ENCODE measurements at places on chromosomes 11 and 22. TPM values are rescaled to one million over a fixed set of nuclear protein-coding genes. Genes with fewer than 3 reads are reported as not detected.
A peak's percentile ranks its signal among the peaks of the same experiment; 100 is the strongest.

- peak; percentile 79 for DNase-seq
These were observed 7.5 kb downstream of the DIXDC1 start for GRCh38 chr11:111944651-111945051.

- no peak for DNase-seq
These were observed 32.4 kb upstream of the SYT13 start for GRCh38 chr11:45318516-45318915.

DNA sequence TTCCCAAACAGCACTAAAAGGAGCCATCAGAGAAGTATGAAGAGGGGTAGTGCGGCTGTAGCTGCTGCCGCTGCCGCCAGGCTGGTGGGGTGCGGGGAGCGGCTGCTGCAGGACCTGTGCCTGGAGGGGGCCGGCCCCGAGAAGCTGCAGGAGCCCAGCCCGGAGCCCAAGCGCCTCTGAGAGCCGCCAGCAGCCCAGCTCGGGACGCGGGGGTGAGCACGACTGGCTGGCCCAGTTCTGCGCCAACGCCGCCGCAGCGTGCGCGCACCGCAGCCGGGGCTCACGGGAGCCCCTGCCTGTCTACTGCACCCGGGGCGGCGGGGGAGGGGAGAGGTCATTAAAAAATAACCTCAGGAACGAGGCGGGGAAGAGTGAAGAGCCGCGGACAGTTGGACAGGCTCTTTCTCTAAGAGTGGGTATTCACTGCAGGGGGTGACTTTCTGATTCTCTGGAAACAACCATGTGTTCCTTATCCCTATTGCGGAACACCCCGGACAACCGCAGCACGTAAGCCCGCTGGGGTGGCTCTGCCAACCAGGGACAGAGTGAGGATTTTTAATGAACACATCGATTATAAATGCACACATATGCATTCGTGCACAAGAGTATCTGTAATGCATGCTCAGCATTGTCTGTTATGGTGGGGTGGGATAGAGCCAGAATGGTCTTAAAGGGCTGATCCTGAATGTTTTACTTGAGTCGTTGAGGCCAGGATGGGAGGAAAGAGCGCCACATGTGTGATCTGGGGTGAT lies 453 bp downstream of the GAS2 start:
- no peak for DNase-seq

DNA sequence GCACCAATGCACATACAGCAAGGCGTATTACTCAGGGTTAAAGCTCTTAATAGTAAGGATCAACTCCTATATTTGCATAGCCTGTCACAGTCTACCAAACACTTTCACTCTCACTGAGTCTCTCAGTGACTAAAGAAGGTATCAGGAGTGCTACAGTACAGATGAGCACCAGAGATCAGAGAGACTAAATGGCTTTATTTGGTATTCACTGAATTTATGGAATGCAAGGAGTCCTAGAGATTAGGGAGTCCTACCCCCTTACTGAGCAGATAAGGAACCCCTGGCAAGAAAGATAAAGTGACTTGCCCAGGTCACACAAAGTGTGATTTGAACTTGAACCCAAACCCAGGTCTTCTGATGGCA lies 396.4 kb upstream of the CCDC90B start:
- DNase-seq, result no peak

GRCh38 chr11:74004759-74005615 lies 3.9 kb downstream of the UCP3 start:
- no peak for DNase-seq

DNA sequence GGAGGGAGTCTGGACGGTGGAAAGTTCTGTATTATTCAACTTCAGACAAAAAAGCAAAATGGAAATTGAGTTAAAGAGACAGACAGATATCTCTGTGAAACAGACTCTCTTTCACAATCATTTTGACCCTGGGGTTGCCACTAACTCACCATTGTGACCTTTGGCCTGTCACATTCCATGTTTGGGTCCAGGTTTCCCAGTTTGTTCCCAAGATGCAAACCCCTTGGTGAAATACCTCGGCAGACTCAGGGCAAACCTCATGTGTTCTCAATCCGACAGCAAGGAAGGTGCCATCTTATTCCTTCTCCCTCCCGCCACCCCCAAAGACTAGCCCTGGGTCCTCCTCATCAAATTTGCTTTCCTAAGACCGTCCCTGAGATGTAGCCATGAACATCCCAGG lies 41.8 kb downstream of the GALNT18 start:
- no peak for DNase-seq

DNA sequence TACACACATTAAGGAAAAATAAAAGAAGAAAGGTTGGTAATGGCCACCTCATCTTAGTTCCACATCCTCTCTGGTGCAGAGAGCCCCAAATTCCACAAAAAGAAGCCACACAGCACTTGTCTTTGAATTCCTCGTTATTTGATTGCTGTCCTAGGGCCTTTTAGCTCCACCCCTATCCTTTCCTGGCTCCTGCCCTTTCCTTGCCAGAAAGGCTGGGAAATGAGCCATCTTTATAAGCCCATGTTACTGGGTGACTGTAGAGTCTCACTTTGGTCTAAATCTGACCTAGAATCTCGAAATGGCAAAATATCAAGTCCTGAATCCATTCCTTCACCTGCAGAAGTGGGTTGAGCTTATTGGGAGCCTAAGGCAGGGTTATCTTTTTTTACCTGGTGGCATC lies 4.3 kb upstream of the TMEM132A start:
- no peak for DNase-seq

GRCh38 chr22:46368871-46369715 lies 33.6 kb downstream of the TRMU start:
- no peak for DNase-seq

DNA sequence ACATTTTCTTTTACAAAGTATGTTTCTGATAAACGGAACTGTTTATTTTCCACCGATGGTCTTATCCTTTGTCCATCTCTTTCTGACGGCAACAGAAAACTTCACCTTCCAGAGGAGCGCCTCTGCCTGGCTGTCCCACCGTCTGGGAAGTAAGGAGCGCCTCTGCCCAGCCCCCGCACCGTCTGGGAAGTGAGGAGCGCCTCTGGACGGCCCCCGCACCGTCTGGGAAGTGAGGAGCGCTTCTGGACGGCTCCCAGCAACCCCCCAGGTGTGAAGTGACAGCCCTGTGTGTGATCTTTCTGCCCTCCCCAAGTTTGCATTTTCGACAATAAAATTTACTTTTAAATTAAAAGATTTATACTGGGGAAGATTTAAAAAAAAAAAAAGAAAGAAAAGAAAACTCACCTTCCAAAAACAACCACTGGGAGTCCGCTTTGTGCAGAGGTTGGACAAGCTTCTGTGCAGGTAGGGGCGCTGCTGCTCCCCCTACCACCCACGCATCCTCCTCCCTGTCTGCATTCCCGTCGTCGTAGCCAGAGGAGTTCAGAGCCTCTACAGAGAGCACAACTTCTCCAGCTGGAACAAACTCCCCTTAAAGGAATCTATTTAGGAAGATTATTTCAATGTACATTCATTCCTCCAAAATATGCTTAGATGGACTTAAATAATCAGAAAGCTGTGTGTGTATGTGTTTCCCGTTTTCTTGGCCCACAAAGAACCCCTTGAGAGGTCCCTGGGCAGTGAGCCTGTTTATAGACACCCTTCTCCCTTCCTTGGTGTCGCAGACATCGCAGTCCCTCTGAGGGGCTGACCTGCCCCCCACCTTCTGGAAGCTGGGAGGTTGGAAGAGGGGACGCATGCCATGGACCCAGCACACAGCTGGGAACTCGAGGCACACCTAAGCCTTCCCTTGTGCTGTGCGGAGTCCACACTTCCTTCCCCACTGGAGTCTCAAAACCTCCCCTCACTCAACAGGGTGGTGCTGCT lies 849 bp upstream of the APOBEC3B start:
- DNase-seq, result no peak

DNA sequence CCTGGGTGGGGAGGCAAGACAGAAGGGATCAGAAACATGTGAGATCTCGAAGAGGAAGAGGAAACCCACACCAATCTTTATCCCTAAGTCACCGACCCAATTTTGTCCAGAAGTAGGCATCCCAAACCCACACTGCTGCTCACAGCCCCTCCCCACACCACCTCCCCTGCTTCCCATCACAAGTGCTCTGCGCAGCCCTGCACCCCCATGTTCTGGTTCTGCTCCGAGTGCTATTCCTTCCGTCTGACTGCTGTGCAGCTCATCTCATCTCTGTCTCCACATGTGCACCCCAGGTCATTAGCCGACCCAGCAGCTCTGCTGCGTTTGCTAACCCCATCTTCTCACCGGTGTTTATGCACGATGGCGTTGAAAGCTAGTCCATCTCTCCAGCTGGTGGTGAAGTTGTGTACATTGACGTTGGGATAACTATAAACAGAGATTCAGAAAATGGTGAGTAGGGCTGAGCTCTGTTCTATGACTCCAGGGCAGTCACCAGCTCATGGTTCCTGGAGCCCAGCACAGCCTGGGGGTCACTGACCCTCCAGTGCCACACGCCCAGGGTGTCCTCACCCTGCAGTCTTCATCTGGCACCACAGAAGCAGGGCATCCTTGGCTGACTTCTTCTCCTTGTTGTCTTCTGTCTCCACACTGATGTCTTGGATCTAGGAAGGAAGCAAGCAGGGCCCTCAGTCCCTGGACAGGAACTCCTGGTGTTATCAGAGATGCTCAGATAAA lies 15.1 kb downstream of the SPTBN2 start:
- DNase-seq, result no peak

DNA sequence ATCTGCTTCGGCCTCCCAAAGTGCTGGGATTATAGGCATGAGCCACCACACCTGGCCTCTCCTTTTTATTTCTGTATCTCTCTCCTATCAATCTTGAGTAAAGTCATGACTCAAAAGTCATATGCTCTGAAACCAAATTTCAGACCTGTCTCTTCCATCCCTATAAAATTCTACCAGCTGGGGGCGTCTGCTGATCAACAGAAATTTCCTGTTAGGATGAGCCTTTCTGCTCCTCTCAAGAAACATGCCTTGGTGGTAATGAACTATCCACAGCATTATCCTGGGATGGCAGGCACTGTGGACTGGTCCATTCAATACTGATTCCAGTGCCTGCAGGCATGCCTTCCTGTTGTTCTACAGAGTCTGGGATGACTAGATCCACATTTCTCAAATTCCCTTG lies 472.6 kb downstream of the NELL1 start:
- no peak for DNase-seq

DNA sequence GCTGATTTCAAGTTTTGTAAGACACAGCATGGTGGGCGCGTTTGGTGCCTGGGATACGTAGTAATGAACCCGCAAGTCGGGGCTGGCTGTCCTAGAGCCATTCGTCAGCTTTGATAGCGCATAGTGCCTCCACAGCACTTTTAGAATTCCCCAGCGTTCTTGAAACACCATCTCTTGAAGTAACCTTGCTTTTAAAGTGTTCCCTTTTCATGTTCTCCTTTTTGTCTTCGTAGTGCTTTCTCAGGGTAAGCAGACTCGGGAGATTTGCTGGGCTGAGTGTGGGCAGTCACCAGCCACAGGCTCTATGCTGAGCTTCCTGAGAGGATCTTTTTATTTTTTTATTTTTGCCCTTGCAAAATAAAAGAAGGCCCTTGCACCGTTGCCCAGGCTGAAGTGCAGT lies 39.6 kb upstream of the CTTN start:
- no peak for DNase-seq

GRCh38 chr11:34560511-34560910 lies 46.9 kb upstream of the ELF5 start:
- DNase-seq, result no peak

- no peak for DNase-seq
These were observed 3.9 kb downstream of the RHBDD3 start for GRCh38 chr22:29263791-29264276.

DNA sequence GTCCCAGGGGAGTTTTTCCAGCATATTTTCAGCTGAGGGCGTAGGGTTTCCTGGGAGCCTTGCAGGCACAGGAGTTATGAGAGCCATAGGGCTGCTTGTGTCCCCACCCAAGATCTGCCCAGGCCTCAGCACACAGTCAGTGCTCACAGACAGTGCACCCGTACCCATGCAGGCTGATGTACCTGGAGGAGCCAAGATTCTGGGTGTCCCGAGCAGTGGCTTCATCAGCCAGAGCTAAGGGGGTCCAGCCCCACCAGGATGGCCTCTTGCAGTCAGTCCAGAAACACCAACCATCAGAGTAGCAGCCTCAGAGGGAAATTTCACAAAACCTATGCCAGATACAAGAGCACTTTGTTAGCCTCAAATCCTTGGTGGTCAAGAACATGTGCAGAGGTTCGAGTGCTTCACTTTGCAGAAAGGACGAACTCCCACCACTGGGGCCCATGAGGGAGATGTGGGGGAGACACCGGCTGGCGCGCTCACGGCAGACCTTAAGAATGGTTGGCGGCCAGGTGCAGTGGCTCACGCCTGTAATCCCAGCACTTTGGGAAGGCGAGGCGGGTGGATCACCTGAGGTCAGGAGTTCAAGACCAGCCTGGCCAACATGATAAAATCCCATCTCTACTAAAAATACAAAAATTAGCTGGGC lies 43.8 kb upstream of the RTL6 start:
- no peak for DNase-seq

- DNase-seq, result peak; percentile 97
These were observed 176.0 kb downstream of the ARHGAP42 start for GRCh38 chr11:100863080-100863581.

DNA sequence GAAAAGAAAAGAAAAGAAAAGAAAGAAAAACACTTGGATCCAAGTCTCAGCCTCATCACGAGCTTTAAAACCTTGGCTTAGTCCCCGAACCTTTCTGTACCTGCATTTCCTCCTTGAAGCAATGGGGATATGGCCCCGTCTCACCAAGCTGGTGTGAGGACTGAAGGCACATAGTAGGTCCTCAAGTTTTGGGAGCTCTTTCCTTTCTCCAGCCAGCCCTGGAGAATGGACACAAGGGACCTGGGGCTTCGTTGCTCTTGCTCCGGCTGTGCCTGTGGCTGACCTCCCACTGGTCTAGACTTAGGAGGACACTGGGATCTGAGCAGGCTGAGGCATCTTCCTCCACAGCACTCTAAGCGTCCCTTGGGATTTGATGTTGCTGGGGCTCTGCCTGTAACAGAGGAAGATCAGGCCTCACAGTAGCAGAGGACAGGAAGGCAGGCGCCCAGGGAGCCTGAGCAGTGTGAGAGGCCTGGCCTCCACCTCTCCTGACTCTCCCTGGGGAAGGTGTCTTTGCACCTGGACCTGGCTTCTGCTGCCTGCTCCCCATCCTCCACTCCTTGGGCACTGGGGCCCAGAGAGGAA lies 32.8 kb downstream of the KCNC1 start:
- no peak for DNase-seq

- no peak for DNase-seq
These were observed 27.8 kb downstream of the CYTH4 start for GRCh38 chr22:37310075-37310606.

XPNPEP3 gene
- 19.0 TPM for total RNA-seq

NXPE1 gene
- total RNA-seq, result not detected

CHCHD10 gene
- total RNA-seq, result 6.1 TPM

MARK2 gene
- 14.5 TPM for total RNA-seq

DTX4 gene
- 2.3 TPM for total RNA-seq

Measured in fibroblast of villous mesenchyme (primary cell).